ENCODE measurements at places on chromosomes 5 and 9. TPM values are rescaled to one million over a fixed set of nuclear protein-coding genes. Genes with fewer than 3 reads are reported as not detected.

Gene OCLN
- total RNA-seq = 2.0 TPM

Gene CCNI2
- total RNA-seq = not detected

Gene LRRC70
- 3.3 TPM for total RNA-seq

Gene SLC23A1
- 1.1 TPM for total RNA-seq

Gene C5
- total RNA-seq = 3.8 TPM

Gene SPATA9
- 0.89 TPM for total RNA-seq

Gene PCDHA1
- total RNA-seq = not detected

Gene RANBP17
- total RNA-seq = 8.0 TPM

Gene SMIM33
- total RNA-seq = not detected

Gene OLFM1
- 6.5 TPM for total RNA-seq

Gene MGAT4B
- total RNA-seq = 51.2 TPM

Gene CCDC171
- total RNA-seq = 5.6 TPM

Gene RMI1
- total RNA-seq = 4.0 TPM

Gene PLCXD3
- 23.9 TPM for total RNA-seq

Gene SPINK7
- not detected for total RNA-seq

Gene CTXN3
- total RNA-seq = not detected

Gene LRRC19
- total RNA-seq = not detected

Gene PCDHA2
- total RNA-seq = 1.3 TPM

Gene PPP2R2B
- 0.12 TPM for total RNA-seq

Gene MYORG
- 0.71 TPM for total RNA-seq

Gene SIT1
- not detected for total RNA-seq

Gene SLC45A2
- 0.15 TPM for total RNA-seq

Gene STARD4
- 5.3 TPM for total RNA-seq

Gene FAXDC2
- total RNA-seq = 23.1 TPM

Gene LCN2
- total RNA-seq = 19.5 TPM

Gene PDE4D
- total RNA-seq = 11.3 TPM

Gene CKMT2
- 6.2 TPM for total RNA-seq

Gene PAPPA
- total RNA-seq = 2.3 TPM

Gene LHX6
- 1.2 TPM for total RNA-seq

Gene EPB41L4A
- total RNA-seq = 3.8 TPM

Gene PLAC8L1
- 0.78 TPM for total RNA-seq

Gene EFNA5
- 20.6 TPM for total RNA-seq

Gene RPS14
- total RNA-seq = 3,649 TPM

Gene SARDH
- 2.5 TPM for total RNA-seq

Gene IFNE
- not detected for total RNA-seq

Gene CCL28
- 0.82 TPM for total RNA-seq

Gene NREP
- total RNA-seq = 31.2 TPM

Gene NPDC1
- total RNA-seq = 54.6 TPM

Gene CDC25C
- total RNA-seq = not detected
